Left cardiac atrium (tissue), 4 donors: ENCODE measurements at places on chromosomes 3 and 15.

DNA sequence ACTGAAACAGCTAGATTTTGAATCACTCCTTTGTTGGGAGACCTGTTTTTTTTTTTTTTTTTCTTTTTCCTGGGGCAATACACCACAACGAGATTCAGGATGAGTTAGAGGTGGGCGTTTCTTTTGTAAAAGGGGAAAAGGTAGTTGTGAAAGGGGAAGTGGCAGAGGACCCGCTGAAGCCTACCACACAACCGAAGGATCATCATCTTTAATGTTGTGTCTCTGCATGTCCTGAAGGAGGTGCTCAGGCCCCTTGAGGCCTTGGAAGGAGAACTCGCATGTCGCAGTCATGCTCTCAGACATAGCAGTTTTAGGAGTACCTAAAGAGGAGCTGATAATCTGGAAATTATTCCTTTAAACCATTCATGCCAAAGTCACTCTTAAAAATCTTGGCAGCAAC is 137.9 kb upstream of the LRIG1 start:
- DNase-seq, result no peak

DNA sequence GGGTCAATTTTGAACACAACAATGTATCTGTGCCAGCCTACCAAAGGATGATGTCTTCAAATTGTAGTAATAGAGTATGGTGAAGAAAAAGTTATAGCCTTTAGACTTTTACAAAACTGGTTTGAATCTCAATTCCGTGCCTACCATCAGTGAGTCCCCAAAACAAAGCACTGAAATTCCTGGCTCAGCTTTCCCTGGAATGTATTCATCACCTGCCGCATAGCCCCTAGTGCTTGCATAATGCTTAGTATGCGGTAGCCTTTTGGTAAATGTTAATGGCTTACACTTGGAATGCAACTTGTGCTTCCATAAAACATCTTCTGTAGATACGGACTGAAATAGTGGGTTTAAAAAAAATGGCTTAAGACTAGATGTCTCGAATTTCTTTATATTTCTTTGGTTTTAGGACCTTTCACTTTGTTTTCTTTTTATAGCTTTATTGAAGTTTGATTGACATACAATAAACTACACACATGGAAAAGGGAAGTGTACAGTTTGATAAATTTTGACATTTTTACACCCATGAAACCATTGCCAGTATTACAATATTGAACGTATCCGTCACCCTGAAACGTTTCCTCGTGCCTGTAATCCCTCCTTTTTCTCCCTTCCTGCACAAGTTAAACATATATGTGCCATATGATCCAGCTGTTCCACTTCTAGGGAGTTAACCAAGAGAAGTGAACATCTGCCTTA is 12.1 kb downstream of the SACM1L start:
- DNase-seq, result no peak

GRCh38 chr3:194244167-194244566 is 107.0 kb downstream of the CPN2 start:
- DNase-seq, result no peak

GRCh38 chr3:171508676-171509075 is 48.5 kb upstream of the TNIK start:
- no peak for DNase-seq

DNA sequence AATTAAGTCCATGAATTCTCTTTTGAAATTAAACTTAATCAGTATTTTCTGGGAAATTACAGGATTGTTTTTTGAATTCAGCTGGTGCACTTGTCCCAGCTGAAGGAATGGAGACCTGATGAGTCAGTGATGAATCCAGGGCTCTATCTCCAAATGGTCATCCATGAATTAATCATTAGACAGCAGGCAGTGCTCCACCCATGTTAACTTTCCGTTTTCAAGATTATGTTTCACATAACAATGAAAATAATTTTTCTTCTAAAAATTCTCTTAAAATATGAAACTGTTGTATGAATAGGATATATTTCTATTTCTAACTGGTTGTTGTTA is 13.9 kb upstream of the PAQR9 start:
- DNase-seq, result no peak

DNA sequence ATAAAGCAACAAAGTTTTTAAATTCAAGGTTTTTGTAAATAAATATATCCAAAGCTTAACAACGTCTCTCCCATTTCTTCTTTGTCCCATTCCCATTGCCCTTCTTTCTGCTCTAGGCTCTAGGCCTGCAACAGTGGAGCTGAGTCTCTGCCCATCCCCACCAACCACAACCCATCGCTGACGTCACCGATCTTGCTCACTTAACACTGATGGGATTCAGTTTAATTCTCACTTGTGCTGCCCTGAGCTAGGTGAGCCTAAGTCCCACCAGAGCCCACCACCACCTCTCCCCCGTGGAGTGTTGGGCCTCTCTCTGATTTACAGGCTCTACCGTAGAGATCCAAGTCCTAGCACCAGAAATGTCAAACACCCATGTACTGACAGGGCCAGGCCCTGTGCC is 61.3 kb upstream of the RAB6B start:
- no peak for DNase-seq

DNA sequence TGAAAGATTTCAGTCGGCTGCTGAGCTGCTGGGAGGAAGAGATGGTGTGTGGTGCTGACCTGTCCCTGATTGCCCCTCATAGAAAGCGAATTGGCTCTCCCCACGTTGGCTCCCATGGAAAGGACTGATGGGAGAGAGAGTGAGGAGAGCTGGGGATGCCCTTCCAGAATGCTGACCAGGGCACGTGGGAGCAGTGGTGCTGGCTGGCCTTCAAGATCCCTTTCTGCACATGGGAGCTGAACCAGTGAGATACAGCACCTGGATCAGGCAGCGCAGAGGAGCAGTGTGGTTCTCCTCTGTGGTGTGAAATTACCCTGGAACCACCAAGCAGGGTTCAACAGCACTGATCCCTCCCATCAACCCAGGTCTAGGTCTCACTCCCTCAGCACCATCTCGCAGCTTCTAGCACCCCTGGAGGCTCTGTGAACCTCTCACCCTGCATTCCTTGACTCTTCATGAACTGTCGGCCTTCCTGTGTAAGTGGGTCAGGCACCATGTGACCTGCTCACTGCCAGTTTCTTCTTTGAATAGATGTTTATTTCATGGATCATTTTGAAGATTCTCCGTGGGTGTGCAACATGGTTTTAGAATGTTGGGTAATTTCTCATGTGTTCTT is 55.7 kb downstream of the CACNA1D start:
- no peak for DNase-seq

DNA sequence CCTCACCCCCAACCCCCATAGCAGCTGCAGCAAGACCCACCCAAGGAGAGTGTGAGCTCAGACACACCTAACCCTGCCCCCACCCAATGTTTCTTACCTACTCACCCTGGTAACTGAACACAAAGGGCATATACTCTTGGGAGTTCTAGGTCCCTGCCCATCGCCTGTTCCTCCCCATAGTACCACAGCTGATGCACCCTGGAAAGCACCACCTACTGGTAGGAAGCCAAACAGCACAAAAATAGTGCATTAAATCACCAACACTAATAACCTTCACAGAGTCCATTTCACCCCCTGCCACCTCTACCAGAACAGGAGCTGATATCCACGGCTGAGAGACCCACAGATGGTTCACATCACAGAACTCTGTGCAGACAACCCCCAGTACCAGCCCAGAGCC is 245.2 kb downstream of the EFHB start:
- no peak for DNase-seq

DNA sequence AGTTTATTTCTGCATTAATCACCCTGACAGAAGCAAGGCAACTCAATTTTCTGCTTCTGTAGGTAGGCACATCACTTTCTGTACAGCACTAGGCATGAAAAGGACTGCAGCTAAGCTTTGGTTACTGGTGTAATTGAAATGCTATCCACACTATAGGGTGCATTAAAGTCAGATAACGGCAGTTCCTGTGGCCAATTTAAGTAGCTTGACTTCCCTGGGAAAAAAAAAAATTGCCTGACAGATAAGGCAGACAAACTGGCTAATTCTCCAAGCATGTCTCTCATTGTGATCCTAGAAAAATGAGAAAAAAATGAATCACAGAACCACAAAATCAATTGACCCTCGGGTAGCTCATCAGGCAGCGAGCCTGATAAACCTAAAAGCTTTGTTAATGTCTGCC is 151.4 kb downstream of the MEIS2 start:
- no peak for DNase-seq

- no peak for DNase-seq
Observed at GRCh38 chr3:135192929-135193328, 397.9 kb downstream of the EPHB1 start.
